Activated CD4-positive, alpha-beta T cell treated with anti-CD3 and anti-CD28 coated beads, Interleukin-10, Interleukin-2, amounts not matched to agents 100 ng/mL and 50 ng/mL, durations not matched to agents 16 hours and 8 hours (primary cell): ENCODE measurements at places on chromosomes 5 and 9.

GRCh38 chr5:17154211-17154996 is 63.0 kb upstream of the BASP1 start:
- no peak for DNase-seq

- no peak for DNase-seq
These were observed 30.6 kb downstream of the SNX2 start for GRCh38 chr5:122805481-122805880.

DNA sequence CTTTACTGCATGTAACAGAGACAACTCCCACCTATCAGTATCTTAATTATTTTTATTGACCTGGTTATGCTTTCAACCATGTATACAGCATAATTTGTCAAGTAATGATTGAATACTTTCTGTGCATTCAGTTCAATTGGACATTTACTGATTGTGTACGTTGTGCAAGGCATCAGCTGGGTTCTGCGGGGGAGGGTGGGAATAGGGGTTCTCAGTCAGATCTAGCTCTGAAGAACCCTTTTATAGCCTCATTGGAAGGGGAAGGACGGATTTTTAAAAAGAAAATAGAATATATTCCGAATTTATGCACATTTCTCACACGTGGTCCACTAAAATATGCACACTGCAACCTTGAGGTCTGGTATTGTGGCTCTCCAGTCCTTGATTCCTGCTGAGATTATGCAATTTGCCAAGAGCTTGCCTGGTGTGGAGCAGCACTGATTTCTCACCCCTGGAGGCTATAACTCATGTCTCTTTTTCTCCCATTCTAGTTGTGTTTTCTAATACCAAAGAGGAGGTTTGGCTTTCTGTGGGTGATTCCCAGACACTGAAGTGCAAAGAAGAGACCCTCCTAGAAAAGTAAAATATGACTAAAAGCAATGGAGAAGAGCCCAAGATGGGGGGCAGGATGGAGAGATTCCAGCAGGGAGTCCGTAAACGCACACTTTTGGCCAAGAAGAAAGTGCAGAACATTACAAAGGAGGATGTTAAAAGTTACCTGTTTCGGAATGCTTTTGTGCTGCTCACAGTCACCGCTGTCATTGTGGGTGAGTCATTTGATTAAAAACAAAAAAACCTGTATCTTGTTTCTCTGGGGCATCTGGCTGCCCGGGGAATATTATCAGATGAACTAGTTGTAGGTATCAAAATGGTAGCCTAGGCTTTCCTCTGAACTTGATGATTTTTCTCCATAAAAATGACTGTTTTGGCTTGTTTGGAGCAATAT is 1.7 kb downstream of the SLC1A3 start:
- DNase-seq: no peak

- no peak for DNase-seq
These were observed 64.8 kb downstream of the MRPS27 start for GRCh38 chr5:72255237-72255636.

- no peak for DNase-seq
These were observed 5.2 kb upstream of the ZDHHC11 start for GRCh38 chr5:855771-856530.

DNA sequence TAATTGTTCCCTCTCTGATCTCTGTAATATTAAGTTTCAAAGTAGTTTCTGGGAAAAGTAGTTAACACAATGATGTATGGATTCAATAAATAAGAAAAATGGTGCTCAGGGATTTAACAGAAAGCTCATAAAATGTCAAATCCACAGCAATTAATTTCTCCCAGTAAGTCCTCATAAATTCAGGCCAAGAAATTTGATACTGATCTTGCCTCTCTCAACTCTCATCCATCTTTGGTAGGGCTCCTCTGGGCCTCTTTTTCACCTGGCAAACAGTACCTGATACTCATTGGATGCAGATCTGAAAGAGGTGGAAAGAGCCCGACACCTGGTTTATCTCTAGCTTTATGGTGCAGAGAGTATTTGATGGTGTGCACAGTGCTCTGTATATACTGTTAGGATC is 106.1 kb downstream of the STK32A start:
- no peak for DNase-seq

DNA sequence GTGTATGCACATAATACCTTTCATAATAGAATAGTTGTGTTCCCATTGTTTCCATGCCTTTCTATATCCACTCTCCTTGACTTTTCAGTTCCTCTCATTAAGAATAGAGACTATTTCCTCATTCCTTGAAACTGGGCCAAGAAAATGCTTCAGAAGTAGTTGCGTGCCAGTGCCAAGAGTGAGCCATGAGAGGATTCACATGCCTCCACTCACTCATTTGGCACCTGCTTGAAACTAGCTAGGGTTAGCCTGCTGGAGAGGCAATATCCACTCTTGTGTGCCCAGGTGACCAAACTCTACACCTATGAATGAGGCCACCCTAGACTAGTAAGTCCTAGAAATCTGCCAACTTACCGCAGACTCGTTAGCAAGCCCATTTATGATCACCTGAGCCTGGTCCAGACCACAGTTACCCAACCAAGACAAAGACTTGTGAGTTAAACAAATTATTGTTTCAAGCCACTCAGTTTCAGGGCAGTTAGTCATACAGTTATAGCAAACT is 276.3 kb downstream of the EPB41L4A start:
- no peak for DNase-seq

GRCh38 chr5:54197018-54197417 is 113.4 kb downstream of the ARL15 start:
- no peak for DNase-seq
